ENCODE measurements at places on chromosomes 1 and 21. TPM values are rescaled to one million over a fixed set of nuclear protein-coding genes. Genes with fewer than 3 reads are reported as not detected.

DNA sequence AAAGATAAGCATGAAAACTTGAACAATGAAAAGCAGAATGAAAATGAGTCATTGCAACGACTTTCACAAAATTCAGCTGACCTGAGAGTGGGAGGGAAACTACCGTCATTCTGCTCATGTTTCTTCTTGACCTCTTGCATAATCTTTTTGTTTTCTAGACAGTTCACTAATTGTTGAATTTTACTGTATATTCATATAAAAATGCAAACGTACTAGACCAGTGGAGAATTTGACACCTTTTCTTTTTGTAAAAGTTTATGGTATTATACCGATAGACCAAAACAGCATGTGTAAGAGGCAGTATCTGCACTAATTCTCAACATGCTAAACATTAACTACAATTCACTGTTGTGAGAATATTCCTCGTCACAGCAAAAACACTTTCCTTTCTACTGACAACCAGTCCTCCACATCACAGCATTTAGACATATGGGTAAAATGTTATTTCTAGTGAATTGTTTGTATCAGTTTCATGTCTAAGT is 137.8 kb downstream of the GREM2 start:
- H3K27ac ChIP-seq = no peak overlapping the region
- H3K27me3 ChIP-seq = no peaks in the 10 kb centered on the region
- no peaks in the 10 kb centered on the region for H3K36me3 ChIP-seq

- H3K4me3 ChIP-seq = no peak overlapping the region
- H3K27me3 ChIP-seq = peaks cover 10% of the 10 kb centered on the region
- peaks cover 5% of the 10 kb centered on the region for H3K4me1 ChIP-seq
- no peaks in the 10 kb centered on the region for H3K36me3 ChIP-seq
- DNase-seq = no peak
These were observed 73.8 kb upstream of the SSX2IP start for GRCh38 chr1:84763912-84764680.

- H3K27me3 ChIP-seq = no peaks in the 10 kb centered on the region
- H3K4me1 ChIP-seq = no peaks in the 10 kb centered on the region
- H3K27ac ChIP-seq = no peak overlapping the region
- H3K4me3 ChIP-seq = no peak overlapping the region
- no peaks in the 10 kb centered on the region for H3K36me3 ChIP-seq
- DNase-seq = no peak
These were observed 107.3 kb upstream of the ADGRL4 start for GRCh38 chr1:79113836-79114235.

GRCh38 chr21:25636727-25637126 is 2.3 kb upstream of the JAM2 start:
- H3K4me1 ChIP-seq = peaks cover 42% of the 10 kb centered on the region
- H3K4me3 ChIP-seq = no peak overlapping the region
- H3K27me3 ChIP-seq = no peaks in the 10 kb centered on the region
- no peak overlapping the region for H3K27ac ChIP-seq
- DNase-seq = no peak

- no peak overlapping the region for H3K27ac ChIP-seq
- no peaks in the 10 kb centered on the region for H3K36me3 ChIP-seq
- peaks cover 25% of the 10 kb centered on the region for H3K4me1 ChIP-seq
- H3K27me3 ChIP-seq = peaks cover 29% of the 10 kb centered on the region
- no peak overlapping the region for H3K4me3 ChIP-seq
These were observed 36.4 kb downstream of the RXRG start for GRCh38 chr1:165408518-165408917.

GRCh38 chr1:34982820-34983376 is 2.2 kb downstream of the TMEM35B start:
- no peak for DNase-seq
- peaks cover 46% of the 10 kb centered on the region for H3K4me1 ChIP-seq
- H3K27ac ChIP-seq = no peak overlapping the region
- no peak overlapping the region for H3K4me3 ChIP-seq

GRCh38 chr1:236558846-236559245 is 35.1 kb downstream of the LGALS8 start:
- no peak overlapping the region for H3K4me3 ChIP-seq
- H3K27ac ChIP-seq = no peak overlapping the region
- no peak for DNase-seq
- H3K27me3 ChIP-seq = no peaks in the 10 kb centered on the region
- no peaks in the 10 kb centered on the region for H3K4me1 ChIP-seq

STUM gene
- total RNA-seq = 0.85 TPM

- no peak overlapping the region for H3K27ac ChIP-seq
- H3K27me3 ChIP-seq = no peaks in the 10 kb centered on the region
- no peaks in the 10 kb centered on the region for H3K36me3 ChIP-seq
- H3K4me3 ChIP-seq = no peak overlapping the region
- no peaks in the 10 kb centered on the region for H3K4me1 ChIP-seq
- DNase-seq = no peak
These were observed 278 bp upstream of the KRTAP27-1 start for GRCh38 chr21:30337772-30338171.

- H3K36me3 ChIP-seq = no peaks in the 10 kb centered on the region
- H3K4me1 ChIP-seq = no peaks in the 10 kb centered on the region
- no peak overlapping the region for H3K27ac ChIP-seq
- no peak for DNase-seq
- no peaks in the 10 kb centered on the region for H3K27me3 ChIP-seq
These were observed 799.5 kb downstream of the LTN1 start for GRCh38 chr21:28193189-28193588.

FOXD3 gene
- total RNA-seq = 0.11 TPM

- H3K27ac ChIP-seq = no peak overlapping the region
- H3K4me1 ChIP-seq = no peaks in the 10 kb centered on the region
- DNase-seq = no peak
- H3K27me3 ChIP-seq = no peaks in the 10 kb centered on the region
- H3K36me3 ChIP-seq = no peaks in the 10 kb centered on the region
- H3K4me3 ChIP-seq = no peak overlapping the region
These were observed 86.7 kb upstream of the MARK1 start for GRCh38 chr1:220441211-220441610.

SNIP1 gene
- 7.0 TPM for total RNA-seq

DNA sequence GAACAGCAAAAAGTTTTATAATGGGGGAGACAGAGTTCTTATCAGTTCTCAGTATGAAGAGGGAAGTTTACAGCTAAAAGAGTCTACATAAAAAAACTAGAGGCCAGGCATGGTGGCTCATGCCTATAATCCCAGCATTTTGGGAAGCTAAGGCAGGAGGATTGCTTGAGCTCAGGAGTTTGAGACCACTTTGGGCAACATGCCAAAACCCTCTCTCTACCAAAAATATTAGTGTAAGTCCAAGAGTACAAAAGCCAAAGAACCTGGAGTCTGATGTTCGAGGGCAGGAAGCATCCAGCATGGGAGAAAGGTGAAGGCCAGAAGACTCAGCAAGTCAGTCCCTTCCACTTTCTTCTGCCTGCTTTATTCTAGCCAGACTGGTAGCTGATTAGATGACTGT is 35.0 kb upstream of the ROR1 start:
- H3K27me3 ChIP-seq = no peaks in the 10 kb centered on the region
- H3K27ac ChIP-seq = no peak overlapping the region
- no peaks in the 10 kb centered on the region for H3K4me1 ChIP-seq
- no peak overlapping the region for H3K4me3 ChIP-seq

KIF26B gene
- total RNA-seq = 3.5 TPM

GRCh38 chr1:62213075-62213914 is 18.6 kb downstream of the L1TD1 start:
- DNase-seq = no peak
- H3K4me3 ChIP-seq = no peak overlapping the region
- no peaks in the 10 kb centered on the region for H3K27me3 ChIP-seq
- H3K27ac ChIP-seq = no peak overlapping the region
- H3K36me3 ChIP-seq = no peaks in the 10 kb centered on the region

DNA sequence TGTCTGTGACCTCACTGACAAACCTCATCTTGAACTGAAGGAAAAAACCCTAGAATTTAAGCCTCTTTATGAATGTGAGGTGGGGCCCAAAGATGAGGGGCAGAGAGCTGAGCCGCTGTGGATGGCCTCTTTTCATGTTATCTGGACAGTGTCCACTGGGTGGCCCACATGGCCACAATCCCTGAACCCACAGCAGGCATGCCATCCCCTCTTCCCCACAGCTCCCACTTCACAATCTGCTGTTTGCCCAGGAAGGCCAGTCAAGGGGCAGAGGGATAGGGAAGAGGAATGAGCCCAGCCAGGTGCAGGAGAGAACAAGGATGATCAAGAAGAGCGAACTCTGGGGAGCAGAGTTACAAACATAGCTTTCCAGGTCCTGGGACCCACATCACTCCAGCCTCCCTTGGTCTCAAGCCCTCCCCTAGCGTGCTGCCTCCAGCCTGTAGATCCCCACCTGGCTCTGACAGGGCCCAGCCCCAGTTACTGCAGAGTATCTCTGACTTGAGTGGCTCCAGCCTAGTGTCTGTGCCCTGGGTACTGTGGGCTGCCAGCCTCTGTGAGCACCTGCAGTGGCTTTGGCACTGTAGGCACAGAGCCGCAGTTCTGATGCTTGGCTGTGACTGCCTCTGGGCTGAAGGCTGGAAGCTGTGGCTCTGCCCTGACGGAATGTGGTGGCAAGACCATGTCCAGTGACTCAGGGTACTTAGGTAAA is 1.9 kb upstream of the SLFNL1 start:
- no peak overlapping the region for H3K4me3 ChIP-seq
- peaks cover 34% of the 10 kb centered on the region for H3K36me3 ChIP-seq
- peaks cover 18% of the 10 kb centered on the region for H3K4me1 ChIP-seq
- no peaks in the 10 kb centered on the region for H3K27me3 ChIP-seq
- H3K27ac ChIP-seq = no peak overlapping the region
- DNase-seq = no peak

DNA sequence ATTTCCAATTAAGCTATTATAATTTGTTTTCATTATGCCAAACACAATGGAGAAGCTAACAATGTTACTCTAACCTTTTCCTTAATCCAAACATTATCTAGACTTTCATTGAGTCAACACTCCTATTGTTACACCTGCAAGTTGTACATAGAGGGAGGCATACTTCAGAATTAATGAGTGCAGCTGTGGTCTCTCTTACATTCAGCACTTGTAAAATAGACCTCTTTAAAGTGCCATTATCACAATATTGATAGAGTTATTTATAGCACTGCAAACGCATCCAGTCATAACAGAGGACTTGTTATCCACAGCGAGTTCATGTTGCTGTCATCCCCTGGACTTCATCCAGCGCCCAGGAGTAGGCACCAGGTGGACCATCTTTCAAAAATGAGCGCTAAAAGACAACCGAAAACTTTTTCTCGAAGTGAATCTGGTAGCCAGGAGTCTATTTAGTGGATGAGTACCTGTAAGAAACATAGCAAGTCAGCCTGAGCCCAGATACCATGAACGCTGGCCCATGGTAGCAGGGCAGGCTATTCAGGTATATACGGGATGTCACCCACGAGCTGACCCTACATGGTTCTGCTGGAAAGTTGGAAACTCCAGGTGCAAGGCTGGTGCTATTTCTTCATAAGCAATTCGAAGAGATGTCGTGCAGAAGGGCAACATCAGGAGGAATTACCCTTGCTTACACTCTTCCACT is 70.6 kb upstream of the NFIA start:
- no peak for DNase-seq
- H3K4me3 ChIP-seq = no peak overlapping the region
- peaks cover 28% of the 10 kb centered on the region for H3K4me1 ChIP-seq
- H3K27me3 ChIP-seq = no peaks in the 10 kb centered on the region
- H3K27ac ChIP-seq = no peak overlapping the region

RHEX gene
- total RNA-seq = 0.44 TPM

GRCh38 chr1:45348966-45349677 is 8.9 kb upstream of the MUTYH start:
- H3K27me3 ChIP-seq = no peaks in the 10 kb centered on the region
- no peak for DNase-seq
- no peak overlapping the region for H3K4me3 ChIP-seq
- peaks cover 8% of the 10 kb centered on the region for H3K36me3 ChIP-seq
- H3K27ac ChIP-seq = peak overlapping the region; percentile 73

- no peak for DNase-seq
- peaks cover 52% of the 10 kb centered on the region for H3K4me1 ChIP-seq
- H3K27ac ChIP-seq = no peak overlapping the region
- peaks cover 100% of the 10 kb centered on the region for H3K27me3 ChIP-seq
- no peak overlapping the region for H3K4me3 ChIP-seq
These were observed 12.6 kb upstream of the BARHL2 start for GRCh38 chr1:90729504-90730242.

RGS13 gene
- total RNA-seq = 0.22 TPM

- DNase-seq = no peak
- peak overlapping the region; percentile 74 for H3K27ac ChIP-seq
- no peak overlapping the region for H3K4me3 ChIP-seq
- H3K36me3 ChIP-seq = peaks cover 70% of the 10 kb centered on the region
- H3K4me1 ChIP-seq = peaks cover 83% of the 10 kb centered on the region
These were observed 60.4 kb downstream of the CAPN2 start for GRCh38 chr1:223772771-223773160.

GRCh38 chr1:189899686-189900425 is 577.8 kb downstream of the BRINP3 start:
- H3K4me3 ChIP-seq = no peak overlapping the region
- no peaks in the 10 kb centered on the region for H3K36me3 ChIP-seq
- H3K27ac ChIP-seq = no peak overlapping the region
- no peak for DNase-seq
- H3K4me1 ChIP-seq = no peaks in the 10 kb centered on the region

DNA sequence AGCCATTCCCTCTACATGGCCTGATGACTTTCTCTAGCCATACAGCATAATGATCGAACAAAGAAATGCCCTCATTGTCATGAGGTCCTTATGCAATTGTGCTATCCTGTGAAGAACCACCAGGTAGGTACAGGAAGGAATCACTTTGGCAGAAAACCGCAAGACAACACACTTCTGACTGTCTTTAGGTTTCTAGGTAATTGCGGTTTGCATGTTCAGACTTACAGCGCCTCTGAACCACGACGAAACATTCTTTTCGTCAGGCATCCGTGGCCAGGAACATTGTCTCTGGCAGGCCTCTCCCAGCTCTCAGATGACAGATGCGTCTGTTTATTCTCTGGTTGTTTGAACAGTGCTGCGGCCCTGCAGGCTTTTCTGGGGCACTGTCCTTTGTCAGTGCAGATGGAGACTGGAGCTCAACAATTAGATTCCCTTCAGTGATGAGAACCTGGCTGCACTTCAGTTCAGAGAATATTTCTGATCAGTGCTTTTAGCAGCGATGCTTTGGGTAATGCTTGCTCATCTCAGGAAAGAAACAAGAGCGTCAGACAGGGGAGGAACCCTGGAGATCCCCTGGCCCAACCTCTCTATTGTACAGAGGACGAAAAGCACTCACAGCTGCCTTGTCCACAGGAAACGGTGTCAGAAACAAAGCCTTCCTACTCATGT is 63.4 kb downstream of the B3GALT5 start:
- H3K36me3 ChIP-seq = no peaks in the 10 kb centered on the region
- H3K4me1 ChIP-seq = peaks cover 20% of the 10 kb centered on the region
- peak; percentile 31 for DNase-seq

- H3K27me3 ChIP-seq = peaks cover 71% of the 10 kb centered on the region
- no peaks in the 10 kb centered on the region for H3K36me3 ChIP-seq
- no peak overlapping the region for H3K27ac ChIP-seq
- no peak for DNase-seq
- peak overlapping the region; percentile 76 for H3K4me3 ChIP-seq
These were observed 671 bp downstream of the KIF26B start for GRCh38 chr1:245155272-245156040.

- peaks cover 50% of the 10 kb centered on the region for H3K27me3 ChIP-seq
- peaks cover 5% of the 10 kb centered on the region for H3K4me1 ChIP-seq
- DNase-seq = peak; percentile 41
These were observed 20.6 kb downstream of the RUNX3 start for GRCh38 chr1:24909388-24909898.
